Activated T-helper 1 cell treated with anti-CD3 and anti-CD28 coated beads, Interleukin-2, amount 50 U/mL, for 16 hours (primary cell): ENCODE measurements at places on chromosomes 7 and 10.

- DNase-seq = peak; percentile 35
These were observed 82.3 kb upstream of the ADRB1 start for GRCh38 chr10:113961182-113962031.

DNA sequence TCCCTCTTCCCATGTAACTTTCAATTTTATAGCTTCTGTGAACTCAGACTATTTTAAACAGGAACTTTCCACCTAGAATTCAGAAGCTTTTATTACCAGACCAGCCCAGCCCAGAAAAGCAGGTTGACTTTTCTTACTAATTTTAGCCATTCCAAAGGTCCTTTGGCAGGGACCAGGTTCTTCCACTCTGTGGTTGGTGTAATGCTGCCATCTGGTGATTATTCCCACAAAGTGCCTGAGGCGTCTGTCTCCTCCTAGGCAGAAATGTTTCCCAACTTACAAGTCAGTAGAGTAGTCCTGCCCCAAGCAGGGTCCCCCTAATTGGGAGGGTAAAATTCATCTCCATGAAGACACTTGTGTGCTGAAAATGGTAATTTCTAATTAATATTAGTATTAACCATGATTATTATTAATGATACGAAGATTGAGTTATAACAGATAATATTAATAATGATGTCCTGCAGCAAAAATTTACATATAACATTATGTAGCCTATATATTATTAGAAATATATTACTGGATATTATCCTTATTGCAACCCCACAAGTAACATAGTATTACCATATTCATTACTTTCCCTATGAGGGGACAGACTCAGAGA, 53.0 kb upstream of the PPP1R17 start:
- no peak for DNase-seq

GRCh38 chr7:41045556-41046123, 657.2 kb downstream of the INHBA start:
- no peak for DNase-seq

DNA sequence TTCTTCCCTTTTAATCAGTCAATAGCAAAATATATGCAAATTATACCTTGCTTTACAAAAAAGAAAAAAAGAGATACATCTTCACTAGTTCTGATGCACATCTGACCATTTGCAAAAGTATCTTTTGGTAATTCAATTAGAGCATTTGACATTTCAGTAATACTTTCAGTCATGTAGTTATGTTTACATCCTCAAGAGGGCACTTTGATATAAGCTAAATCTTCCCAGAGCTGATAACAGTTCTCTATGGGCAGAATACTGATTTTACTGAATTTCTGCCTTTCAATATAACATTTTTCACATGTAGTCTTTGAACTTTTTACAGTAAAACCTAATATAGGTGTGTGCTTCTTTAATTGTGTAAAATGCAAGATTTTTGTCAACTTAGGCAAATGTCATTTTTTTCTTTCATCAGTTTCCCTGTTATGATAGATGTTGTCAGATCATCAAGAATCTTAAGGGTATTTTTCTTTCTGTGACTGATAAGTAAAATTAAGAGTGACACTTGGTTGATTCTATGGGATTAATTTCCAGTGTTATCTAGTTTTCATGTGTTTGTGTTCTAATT, 703.5 kb upstream of the SEMA3D start:
- no peak for DNase-seq

- DNase-seq = no peak
These were observed 33.8 kb upstream of the PDLIM1 start for GRCh38 chr10:95324436-95325268.

GRCh38 chr10:114856544-114857287, 35.1 kb downstream of the FHIP2A start:
- no peak for DNase-seq

- DNase-seq = no peak
These were observed 41.6 kb downstream of the JAKMIP3 start for GRCh38 chr10:132107186-132107948.

- no peak for DNase-seq
These were observed 135.5 kb upstream of the FRMD4A start for GRCh38 chr10:14466257-14466656.

DNA sequence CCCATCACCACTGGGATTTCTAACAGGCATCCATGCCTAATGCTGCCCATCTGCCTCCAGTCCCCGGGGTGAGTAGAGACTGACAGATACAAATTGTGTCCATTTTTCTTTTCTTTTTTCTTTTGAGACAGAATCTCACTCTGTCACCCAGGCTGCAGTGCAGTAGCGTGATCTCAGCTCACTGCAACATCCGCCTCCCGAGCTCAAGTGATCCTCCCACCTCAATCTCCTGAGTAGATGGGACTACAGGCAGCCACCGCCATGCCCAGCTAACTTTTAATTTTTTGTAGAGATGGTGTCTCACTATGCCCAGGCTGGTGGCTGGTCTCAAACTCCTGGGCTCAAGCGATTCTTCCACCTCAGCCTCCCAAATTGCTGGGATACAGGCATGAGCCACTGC, 7.6 kb upstream of the CPN1 start:
- DNase-seq = no peak

- DNase-seq = no peak
These were observed 1.0 kb upstream of the SPAG6 start for GRCh38 chr10:22344249-22344648.

DNA sequence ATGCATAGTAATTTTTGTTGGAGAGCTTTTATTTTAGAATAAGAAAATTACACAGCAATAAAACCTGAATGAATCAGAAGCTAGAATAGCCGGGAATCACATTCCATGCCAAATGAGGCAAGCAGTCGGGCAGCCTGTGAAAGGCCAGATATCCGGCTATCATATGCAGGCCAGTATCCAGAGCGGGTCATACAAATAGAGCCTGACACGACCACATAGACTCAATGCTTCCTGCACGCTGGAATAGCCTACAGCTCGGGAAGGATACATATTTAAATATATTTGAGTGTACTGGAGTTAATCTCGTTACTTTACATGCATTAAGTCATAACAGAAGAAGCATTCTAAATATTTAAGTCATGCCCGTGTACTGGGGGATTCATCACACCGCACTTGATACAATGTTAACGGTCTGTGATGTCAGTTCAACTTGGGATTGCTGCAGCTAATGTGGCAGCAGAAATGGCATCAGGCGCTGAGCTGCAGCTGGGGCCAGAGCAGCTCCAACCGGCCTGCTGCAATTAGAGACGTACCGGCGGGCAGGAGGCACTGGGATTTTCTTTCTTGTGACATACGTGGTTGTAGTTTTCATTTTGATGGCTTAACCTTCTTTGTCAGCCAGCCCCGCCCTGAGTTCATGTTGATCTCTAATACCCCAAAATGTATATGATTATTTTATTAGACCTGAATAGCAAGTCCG, 112.0 kb downstream of the EBF3 start:
- DNase-seq = no peak

DNA sequence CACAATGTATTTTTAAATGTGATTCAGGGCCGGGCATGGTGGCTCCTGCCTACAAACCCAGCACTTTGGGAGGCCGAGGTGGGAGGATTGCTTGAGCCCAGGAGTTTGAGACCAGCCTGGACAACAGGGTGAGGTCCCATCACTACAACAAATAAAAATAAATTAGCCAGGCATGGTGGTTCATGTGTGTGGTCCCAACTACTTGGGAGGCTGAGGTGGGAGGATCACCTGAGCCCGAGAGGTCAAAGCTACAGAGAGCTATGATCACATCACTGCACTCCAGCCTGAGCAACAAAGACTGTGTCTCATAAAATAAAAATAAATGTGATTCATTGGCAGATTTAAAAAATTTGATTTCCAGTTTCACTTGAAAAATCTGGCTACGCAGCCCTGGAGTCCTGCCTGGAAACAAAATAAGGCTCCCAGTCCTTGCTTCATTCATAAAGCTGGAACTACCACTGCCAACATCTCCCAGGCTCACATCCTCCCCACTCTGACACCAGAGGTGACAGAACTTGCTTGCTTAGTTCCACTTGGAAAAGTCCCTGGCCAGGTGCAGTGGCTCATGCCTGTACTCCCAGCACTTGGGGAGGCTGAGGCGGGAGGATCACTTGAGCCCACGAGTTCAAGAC, 27.9 kb upstream of the SLC35G1 start:
- no peak for DNase-seq

GRCh38 chr7:104979167-104979841, 34.7 kb upstream of the KMT2E start:
- no peak for DNase-seq
